Esophagus squamous epithelium (tissue), 5 donors: ENCODE measurements at places on chromosomes 5 and 9. TPM values are rescaled to one million over a fixed set of nuclear protein-coding genes. Genes with fewer than 3 reads are reported as not detected.

DNA sequence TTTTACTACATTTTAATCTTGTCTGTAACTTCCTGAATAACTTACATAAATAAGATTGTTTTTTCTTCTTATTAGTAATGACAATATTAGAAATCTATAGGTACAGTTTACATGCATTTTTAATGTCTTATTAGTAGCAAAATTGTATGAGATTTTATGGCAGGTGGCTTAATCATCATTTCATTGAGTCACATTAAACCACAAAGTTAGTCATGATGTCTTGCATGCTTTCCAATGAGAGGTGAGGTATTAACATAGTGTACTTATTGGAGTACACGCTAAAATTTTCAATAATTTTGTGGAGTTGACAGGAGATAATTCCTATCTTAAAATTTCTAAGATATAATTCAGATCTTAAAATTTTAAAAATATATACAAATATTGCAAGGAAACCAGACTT lies 989.6 kb upstream of the ARRDC3 start:
- H3K27ac ChIP-seq, result no peak overlapping the region
- no peaks in the 10 kb centered on the region for H3K27me3 ChIP-seq

DNA sequence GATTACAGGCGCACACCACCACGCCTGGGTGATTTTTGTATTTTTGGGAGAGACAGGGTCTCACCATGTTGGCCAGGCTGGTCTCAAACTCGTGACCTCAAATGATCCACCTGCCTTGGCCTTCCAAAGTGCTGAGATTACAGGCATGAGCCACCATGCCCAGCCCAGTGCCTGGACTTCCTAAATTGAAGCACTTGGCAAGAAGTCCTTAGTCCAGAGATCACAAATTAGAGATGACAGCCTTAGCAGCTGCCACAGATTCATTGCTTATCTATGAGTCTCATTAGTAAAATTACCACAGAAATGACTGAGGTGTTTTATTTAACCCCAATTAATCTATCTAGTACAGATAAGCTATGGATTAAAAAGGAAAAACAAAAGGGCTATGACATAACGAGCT lies 19.2 kb downstream of the EFCAB9 start:
- H3K27ac ChIP-seq, result no peak overlapping the region
- peaks cover 66% of the 10 kb centered on the region for H3K36me3 ChIP-seq
- no peaks in the 10 kb centered on the region for H3K4me1 ChIP-seq
- DNase-seq, result no peak
- H3K27me3 ChIP-seq, result no peaks in the 10 kb centered on the region

GRCh38 chr9:137524981-137525317 lies 25.3 kb downstream of the PNPLA7 start:
- no peaks in the 10 kb centered on the region for H3K27me3 ChIP-seq
- no peak overlapping the region for H3K27ac ChIP-seq
- H3K36me3 ChIP-seq, result no peaks in the 10 kb centered on the region
- no peak overlapping the region for H3K4me3 ChIP-seq
- no peaks in the 10 kb centered on the region for H3K4me1 ChIP-seq

DNA sequence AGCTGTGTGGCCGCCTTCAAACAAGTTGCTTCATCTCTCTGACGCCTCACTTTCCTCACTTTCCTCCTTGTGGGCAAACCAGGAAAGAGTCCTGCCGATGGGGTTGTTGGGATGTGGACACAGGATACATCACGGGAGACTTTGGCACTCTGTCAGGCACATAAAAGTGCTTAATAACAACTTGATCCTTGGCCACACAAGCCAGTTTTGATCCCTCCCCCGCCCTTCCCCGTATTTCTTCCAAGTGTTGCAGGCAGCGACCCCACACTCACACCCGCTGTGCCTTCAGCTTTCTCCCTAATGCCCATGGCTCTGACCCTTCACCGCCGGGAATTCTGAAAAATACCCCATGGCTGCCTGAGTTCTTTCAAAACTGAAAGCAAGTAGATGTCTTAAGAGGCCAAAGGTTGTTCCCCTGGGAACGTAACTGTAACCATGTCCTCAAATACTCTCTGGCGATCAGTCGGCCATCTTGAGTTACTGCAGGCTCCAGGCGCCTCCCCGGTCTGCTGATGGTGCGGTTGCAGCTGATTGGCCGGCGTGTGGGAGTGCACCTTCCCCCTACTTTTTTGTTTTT lies 59.8 kb downstream of the ARHGEF37 start:
- no peaks in the 10 kb centered on the region for H3K27me3 ChIP-seq
- peak overlapping the region; percentile 73 for H3K27ac ChIP-seq
- no peaks in the 10 kb centered on the region for H3K36me3 ChIP-seq

GRCh38 chr9:121498150-121498486 lies 1.5 kb downstream of the GGTA1 start:
- H3K36me3 ChIP-seq, result no peaks in the 10 kb centered on the region
- peak overlapping the region; percentile 97 for H3K27ac ChIP-seq
- no peak for DNase-seq
- H3K4me3 ChIP-seq, result peak overlapping the region; percentile 66
- no peaks in the 10 kb centered on the region for H3K27me3 ChIP-seq

DNA sequence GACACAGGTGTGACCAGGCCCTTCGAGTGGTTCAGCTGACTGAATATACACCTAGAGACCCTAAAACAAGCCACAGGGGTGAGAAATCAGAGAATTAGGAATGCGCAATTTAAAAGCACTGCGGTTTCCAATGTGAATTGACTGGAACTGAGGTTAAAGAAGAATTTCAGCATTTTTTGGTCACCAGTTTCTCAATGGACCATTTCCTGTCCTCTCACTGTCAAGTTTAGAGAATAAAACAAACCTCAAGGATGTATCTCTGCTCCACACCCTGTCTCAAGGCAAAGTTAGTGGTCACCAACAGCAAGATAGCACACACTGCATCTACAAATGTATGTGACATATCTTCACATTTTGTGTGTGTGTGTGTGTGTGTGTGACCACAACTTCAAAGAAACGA lies 143.8 kb upstream of the MAP3K1 start:
- no peaks in the 10 kb centered on the region for H3K27me3 ChIP-seq
- peaks cover 15% of the 10 kb centered on the region for H3K4me1 ChIP-seq
- DNase-seq, result no peak
- no peaks in the 10 kb centered on the region for H3K36me3 ChIP-seq

GRCh38 chr5:137266186-137266585 lies 232.9 kb downstream of the SPOCK1 start:
- DNase-seq, result no peak
- no peaks in the 10 kb centered on the region for H3K36me3 ChIP-seq
- H3K27me3 ChIP-seq, result no peaks in the 10 kb centered on the region

- H3K4me3 ChIP-seq, result no peak overlapping the region
- no peak for DNase-seq
- no peak overlapping the region for H3K27ac ChIP-seq
- no peaks in the 10 kb centered on the region for H3K27me3 ChIP-seq
- no peaks in the 10 kb centered on the region for H3K36me3 ChIP-seq
Measured at GRCh38 chr5:38622723-38623129, 66.3 kb upstream of the LIFR start.

DNA sequence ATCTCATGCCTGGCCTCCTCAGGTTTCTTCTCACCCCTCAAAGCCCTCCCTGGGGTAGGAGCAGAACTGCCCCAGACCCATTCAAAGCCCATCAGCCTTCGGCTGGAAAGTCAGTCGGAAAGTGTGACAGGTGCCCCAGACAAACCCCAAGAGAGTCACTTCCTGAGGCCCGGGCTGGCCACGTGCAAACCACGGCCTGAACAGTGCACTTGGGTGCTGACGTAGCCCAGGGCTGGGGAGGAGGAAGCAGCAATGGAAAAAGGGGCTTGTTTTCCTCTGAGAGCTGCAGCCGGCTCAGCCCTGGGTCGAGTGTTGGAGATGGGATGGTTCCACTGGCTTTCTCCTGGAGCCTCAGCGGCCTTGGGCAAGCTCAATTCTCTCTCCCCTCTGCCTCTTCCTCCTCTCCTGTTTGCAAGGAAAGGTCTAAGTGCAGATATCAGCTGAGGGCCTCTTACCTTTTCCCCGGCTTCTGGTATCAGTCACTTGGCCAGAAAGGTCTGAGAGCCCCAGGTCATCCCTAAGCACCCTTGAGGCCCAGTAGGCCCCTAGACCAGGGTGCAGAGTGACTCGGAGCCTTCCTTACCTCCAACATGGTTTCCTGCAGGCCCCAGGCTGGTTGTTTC lies 5.9 kb upstream of the EGR1 start:
- no peak overlapping the region for H3K27ac ChIP-seq
- no peak for DNase-seq
- H3K4me3 ChIP-seq, result no peak overlapping the region
- no peaks in the 10 kb centered on the region for H3K36me3 ChIP-seq
- H3K27me3 ChIP-seq, result no peaks in the 10 kb centered on the region

DNA sequence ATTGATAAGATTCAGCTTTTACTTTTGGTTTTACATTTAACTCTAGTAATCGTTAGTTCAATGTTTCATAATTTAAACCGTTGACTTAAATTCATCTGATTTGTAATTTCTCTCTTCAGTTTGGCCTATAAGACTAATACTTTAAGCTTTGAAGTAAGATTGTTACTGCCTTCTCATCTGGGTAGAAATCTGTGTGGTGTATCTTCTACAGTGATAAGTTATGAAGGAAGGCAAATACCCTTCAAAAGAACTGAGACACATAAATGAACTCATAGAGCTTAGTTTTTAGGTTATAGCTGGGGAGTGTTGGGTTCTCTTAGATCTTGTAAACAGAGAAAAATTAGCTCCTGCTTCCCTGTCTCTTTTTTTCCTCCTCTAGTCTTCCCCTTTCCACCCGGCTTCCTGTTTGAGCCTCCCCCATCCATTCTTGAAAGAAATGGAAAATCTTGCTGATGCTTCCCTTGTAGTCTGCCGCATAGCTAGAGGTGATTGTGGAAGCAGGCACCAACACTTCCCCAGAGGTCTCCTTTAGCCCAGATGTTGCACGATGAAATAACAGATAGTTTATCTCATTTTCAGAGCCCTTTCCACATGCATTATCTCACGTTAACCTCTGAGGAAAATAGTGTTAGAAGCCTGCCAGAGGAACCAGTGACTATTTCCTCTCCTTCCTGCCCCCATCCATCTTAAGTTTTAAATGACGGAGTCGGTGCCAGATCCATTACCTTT lies 2.0 kb upstream of the F2RL2 start:
- no peaks in the 10 kb centered on the region for H3K36me3 ChIP-seq
- H3K4me3 ChIP-seq, result no peak overlapping the region
- no peaks in the 10 kb centered on the region for H3K4me1 ChIP-seq
- H3K27ac ChIP-seq, result no peak overlapping the region
- DNase-seq, result no peak

DNA sequence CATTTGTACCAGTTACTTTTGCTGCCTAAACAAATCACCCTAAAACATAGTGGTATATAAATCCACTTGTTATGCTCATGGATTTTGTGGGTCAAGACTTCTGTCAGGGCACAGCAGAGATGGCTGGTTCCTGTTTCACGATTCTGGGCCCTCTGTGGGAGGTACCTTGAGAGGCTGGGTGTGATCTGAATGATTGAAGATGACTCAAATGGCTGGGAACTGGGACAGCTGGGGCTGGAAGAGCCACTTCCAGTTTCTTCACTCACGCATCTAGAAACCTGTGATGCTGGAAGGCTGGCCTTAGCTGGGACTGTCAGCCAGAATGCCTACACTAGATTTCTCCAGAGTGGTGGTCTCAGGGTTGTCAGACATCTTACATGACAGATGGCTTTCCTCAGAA lies 88.1 kb downstream of the KIF4B start:
- H3K4me1 ChIP-seq, result no peaks in the 10 kb centered on the region
- H3K27me3 ChIP-seq, result no peaks in the 10 kb centered on the region
- DNase-seq, result no peak
- H3K4me3 ChIP-seq, result no peak overlapping the region

GRCh38 chr5:169745441-169746146 lies 108.5 kb downstream of the DOCK2 start:
- H3K4me3 ChIP-seq, result no peak overlapping the region
- H3K4me1 ChIP-seq, result no peaks in the 10 kb centered on the region
- no peak for DNase-seq

- no peak overlapping the region for H3K4me3 ChIP-seq
- no peak overlapping the region for H3K27ac ChIP-seq
- no peaks in the 10 kb centered on the region for H3K36me3 ChIP-seq
Measured at GRCh38 chr5:67511911-67512310, 315.3 kb upstream of the CD180 start.

- no peak overlapping the region for H3K27ac ChIP-seq
- no peaks in the 10 kb centered on the region for H3K36me3 ChIP-seq
- H3K4me3 ChIP-seq, result no peak overlapping the region
- no peak for DNase-seq
- H3K4me1 ChIP-seq, result peaks cover 9% of the 10 kb centered on the region
Measured at GRCh38 chr5:115683081-115683480, 57.2 kb upstream of the TMED7 start.

DNA sequence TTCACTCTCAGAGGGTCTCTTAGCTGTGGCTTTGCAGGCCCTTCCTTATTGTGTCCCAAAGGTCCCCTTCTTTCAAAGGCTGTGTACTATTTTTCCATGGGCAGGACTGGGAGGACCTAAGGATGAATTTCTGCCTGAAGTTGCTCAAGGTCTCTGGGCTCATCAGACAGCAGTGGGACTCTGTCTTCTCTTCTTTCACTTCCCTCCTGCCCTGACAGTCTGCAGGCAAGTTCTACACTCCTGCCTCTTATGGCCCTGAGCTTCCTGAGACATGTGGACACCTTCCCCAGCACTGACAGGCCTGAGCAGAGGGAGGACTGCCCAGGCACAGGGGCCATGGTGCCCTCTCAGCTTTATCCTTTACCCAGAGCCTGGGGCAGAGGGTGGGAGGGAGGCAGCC lies 14.8 kb downstream of the ENHO start:
- H3K4me1 ChIP-seq, result no peaks in the 10 kb centered on the region
- H3K36me3 ChIP-seq, result no peaks in the 10 kb centered on the region
- no peaks in the 10 kb centered on the region for H3K27me3 ChIP-seq
- no peak overlapping the region for H3K4me3 ChIP-seq

GRCh38 chr5:40928886-40929448 lies 19.7 kb downstream of the C7 start:
- H3K27me3 ChIP-seq, result no peaks in the 10 kb centered on the region
- no peak overlapping the region for H3K4me3 ChIP-seq
- H3K27ac ChIP-seq, result no peak overlapping the region
- H3K4me1 ChIP-seq, result no peaks in the 10 kb centered on the region
- DNase-seq, result no peak
- no peaks in the 10 kb centered on the region for H3K36me3 ChIP-seq

GRCh38 chr5:6383376-6383775 lies 5.0 kb upstream of the MED10 start:
- DNase-seq, result no peak
- no peaks in the 10 kb centered on the region for H3K36me3 ChIP-seq
- no peak overlapping the region for H3K27ac ChIP-seq
- no peak overlapping the region for H3K4me3 ChIP-seq

The DNAH5 gene
- 0.19 TPM for total RNA-seq

The DMRT3 gene
- total RNA-seq, result not detected
